ENCODE measurements at places on chromosomes 11 and 22. TPM values are rescaled to one million over a fixed set of nuclear protein-coding genes. Genes with fewer than 3 reads are reported as not detected.

GRCh38 chr22:37880668-37881440, 25.2 kb upstream of the MICALL1 start:
- H3K36me3 ChIP-seq: peaks cover 84% of the 10 kb centered on the region
- no peak overlapping the region for H3K4me3 ChIP-seq
- H3K4me1 ChIP-seq: no peaks in the 10 kb centered on the region
- no peak for DNase-seq
- no peak overlapping the region for H3K27ac ChIP-seq

DNA sequence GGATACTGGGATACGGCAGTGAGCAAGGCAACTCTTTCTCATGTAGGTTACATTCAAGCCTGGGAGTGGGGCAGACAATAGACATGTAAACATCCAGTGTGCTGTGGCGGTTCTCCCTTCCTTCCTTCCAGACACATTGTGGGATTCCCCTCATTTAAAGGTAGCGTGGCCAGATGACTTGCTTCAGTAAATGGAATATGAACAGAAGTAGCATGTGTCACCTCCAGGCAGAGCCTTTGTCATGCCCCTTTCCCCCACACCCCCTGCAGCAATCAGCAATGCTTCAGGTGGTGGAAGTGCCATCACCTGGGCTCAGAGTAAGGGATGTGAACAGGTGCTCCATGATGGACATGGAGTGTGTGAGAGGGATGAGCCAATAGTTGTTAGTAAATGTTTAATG, 34.8 kb upstream of the TTC12 start:
- peaks cover 21% of the 10 kb centered on the region for H3K27me3 ChIP-seq
- no peak overlapping the region for H3K27ac ChIP-seq
- no peaks in the 10 kb centered on the region for H3K4me1 ChIP-seq

DNA sequence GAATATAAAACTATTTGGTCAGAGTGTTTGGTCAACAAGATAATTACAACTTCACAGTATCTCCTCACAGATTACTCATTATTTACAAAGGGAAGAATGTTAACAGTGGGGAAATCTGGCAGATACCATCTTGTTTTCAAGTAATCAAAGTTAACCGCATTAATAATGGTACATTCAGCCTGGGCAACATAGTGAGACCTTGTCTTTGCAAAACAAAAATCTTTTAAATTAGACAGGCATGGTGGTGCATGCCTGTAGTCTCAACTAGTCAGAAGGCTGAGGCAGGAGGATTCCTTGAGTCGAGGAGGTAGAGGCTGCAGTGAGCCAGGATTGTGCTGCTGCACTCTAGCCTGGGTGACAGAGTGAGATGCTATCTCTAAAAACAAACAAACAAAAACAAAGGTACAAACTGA, 78.5 kb downstream of the ACER3 start:
- no peak overlapping the region for H3K4me3 ChIP-seq
- DNase-seq: no peak

DNA sequence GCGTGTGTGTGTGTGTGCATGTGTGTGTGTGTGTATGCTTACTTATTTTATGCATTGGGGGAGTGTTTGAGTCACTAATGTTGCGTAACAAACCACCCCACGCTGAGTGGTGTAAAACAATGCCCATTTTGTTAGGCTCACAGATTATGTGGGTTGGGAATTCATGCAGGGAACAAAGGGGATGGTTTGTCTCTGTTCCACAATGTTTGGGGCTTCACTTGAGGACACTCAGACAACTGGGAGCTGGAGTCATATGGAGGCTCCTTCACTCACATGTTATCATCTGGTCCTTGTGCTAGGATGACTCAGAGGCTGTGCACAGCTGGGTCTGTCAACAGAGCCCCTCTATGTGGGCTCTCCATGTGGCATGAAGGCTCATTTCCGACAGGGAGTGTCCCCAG, 51.3 kb upstream of the LARGE1 start:
- no peaks in the 10 kb centered on the region for H3K36me3 ChIP-seq
- DNase-seq: no peak
- no peaks in the 10 kb centered on the region for H3K4me1 ChIP-seq
- H3K27me3 ChIP-seq: no peaks in the 10 kb centered on the region
- H3K27ac ChIP-seq: no peak overlapping the region

DNA sequence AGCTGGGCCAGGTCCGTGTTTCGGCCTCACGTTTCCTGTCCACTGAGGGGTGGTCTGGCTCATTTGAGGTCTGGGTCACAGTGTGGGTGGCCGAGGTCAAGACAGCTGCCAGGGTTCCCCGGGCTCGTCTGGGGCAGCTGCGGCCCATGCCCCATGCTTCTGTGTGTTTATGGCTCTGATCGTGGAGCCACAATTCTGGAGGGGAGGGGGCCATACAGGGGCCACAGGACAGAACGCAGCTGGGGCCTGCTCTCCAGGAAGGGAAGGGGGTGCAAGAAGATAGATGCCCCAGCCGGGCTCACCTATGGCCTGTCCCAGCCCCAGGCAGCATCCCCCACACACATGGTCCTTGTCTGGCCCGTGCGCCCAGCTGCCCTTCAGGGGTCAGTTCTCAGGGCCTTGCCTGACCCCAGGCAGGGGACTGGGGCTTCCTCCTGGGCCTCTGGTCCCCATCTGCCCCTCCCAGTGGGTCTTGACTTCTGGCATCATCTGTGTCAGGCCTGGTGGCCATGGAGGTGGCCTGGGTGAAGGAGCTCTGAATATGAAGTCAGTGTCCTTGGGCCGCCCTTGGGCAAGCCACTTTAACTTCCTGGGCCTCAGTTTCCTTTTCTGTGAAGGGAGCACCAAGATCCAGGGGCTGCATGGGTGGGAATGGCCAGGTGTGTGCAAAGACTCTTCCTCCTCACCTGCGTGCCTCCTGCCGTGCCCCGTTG, 8.4 kb downstream of the TSPAN32 start:
- no peak overlapping the region for H3K27ac ChIP-seq
- no peak for DNase-seq
- H3K27me3 ChIP-seq: no peaks in the 10 kb centered on the region
- no peaks in the 10 kb centered on the region for H3K36me3 ChIP-seq
- no peak overlapping the region for H3K4me3 ChIP-seq

DNA sequence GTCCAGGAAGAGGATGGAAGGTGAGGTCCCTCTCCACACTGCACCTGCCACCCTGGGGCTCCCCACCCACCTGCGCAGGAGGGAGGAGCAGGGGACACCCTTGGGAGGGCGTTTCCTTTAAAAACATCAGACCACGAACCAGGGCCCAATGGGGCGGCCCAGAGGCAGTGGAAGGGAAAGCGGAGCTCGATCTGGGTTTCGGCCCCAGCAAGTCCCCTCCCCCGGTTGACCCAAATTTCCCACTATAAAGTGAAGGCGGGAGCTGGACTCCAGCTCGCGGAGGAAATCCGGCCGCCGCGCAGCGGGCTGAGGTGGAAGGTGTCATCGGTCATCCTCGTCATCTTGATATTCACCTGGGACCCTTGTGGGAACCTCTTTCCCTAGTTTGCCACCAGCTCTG, 99.3 kb downstream of the WNT7B start:
- peaks cover 6% of the 10 kb centered on the region for H3K4me1 ChIP-seq
- no peak for DNase-seq
- no peak overlapping the region for H3K4me3 ChIP-seq
- H3K36me3 ChIP-seq: no peaks in the 10 kb centered on the region

- peak; percentile 47 for DNase-seq
- peak within 1 kb of the TSS; percentile 31 for H3K4me3 ChIP-seq
- H3K27me3 ChIP-seq: peaks cover 4% of the 10 kb centered on the region
- no peaks in the 10 kb centered on the region for H3K36me3 ChIP-seq
- peaks cover 57% of the 10 kb centered on the region for H3K4me1 ChIP-seq
These were observed at the start of gene PDGFB for GRCh38 chr22:39244496-39245129. TSS of gene PDGFB (minus strand) at chr22:39244982. CDS start at chr22:39243963, 1,019 bp downstream.

- DNase-seq: no peak
- no peaks in the 10 kb centered on the region for H3K4me1 ChIP-seq
- H3K27me3 ChIP-seq: no peaks in the 10 kb centered on the region
These were observed 9.7 kb downstream of the SRSF8 start for GRCh38 chr11:95076416-95076815.

GRCh38 chr22:50153056-50153755, 17.3 kb upstream of the PANX2 start:
- no peak for DNase-seq
- no peak overlapping the region for H3K27ac ChIP-seq
- no peak overlapping the region for H3K4me3 ChIP-seq
- peaks cover 34% of the 10 kb centered on the region for H3K27me3 ChIP-seq

DNA sequence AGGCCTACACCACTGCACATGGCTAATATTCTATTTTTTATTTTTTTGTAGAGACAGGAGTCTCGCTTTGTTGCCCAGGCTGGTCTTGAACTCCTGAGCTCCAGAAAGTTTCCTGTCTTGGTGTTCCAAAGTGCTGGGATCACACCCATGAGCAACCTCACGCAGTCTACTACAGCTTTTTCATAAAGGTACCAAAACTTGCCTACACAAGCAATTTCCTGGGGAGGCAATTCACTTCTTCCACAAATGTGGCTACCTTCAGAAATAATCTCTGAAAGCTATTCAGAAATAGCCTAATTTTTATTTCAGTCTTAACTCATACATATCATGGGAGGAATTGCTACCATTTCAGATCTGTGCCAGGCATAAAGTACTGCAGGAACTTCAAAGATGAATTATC, 11.4 kb downstream of the SLC35F2 start:
- DNase-seq: no peak
- peaks cover 18% of the 10 kb centered on the region for H3K36me3 ChIP-seq
- H3K4me1 ChIP-seq: no peaks in the 10 kb centered on the region

DNA sequence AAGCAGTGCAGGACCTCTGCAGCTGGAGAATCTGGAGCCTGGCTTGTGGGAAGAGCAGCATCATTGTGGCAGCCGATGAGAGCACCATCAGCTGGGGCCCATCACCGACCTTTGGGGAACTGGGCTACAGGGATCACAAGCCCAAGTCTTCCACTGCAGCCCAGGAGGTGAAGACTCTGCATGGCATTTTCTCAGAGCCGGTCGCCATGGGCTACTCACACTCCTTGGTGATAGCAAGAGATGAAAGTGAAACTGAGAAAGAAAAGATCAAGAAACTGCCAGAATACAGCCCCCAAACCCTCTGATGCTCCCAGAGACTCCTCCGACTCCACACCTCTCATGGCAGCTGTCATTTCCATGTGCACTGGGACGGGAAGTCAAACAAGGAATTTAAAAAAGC, 35.6 kb downstream of the ASRGL1 start:
- no peaks in the 10 kb centered on the region for H3K36me3 ChIP-seq
- no peaks in the 10 kb centered on the region for H3K27me3 ChIP-seq
- H3K4me3 ChIP-seq: no peak overlapping the region
- H3K4me1 ChIP-seq: peaks cover 14% of the 10 kb centered on the region
- DNase-seq: no peak
- no peak overlapping the region for H3K27ac ChIP-seq

DNA sequence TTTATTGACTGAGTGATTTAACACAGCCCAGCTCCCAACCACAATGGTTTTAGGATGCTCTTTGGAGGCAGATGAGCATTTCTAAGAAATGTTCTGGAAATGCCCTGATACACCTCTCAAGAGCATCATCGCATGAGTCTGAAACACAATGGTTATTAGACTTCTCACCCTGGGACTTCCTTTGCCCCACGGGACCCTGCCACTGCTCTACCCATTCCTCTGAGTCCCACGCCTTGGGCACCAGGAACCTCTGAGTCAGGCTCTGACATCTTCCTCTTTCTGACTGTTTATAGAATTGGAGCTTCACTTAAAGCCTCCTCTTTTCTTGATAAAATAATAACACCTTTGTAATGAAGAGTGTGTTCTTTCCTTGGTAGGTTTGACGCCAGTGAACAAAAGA, 85.6 kb upstream of the PARVA start:
- no peaks in the 10 kb centered on the region for H3K27me3 ChIP-seq
- peaks cover 13% of the 10 kb centered on the region for H3K4me1 ChIP-seq
- no peak overlapping the region for H3K4me3 ChIP-seq
- no peak for DNase-seq
- no peaks in the 10 kb centered on the region for H3K36me3 ChIP-seq
- no peak overlapping the region for H3K27ac ChIP-seq

- H3K36me3 ChIP-seq: no peaks in the 10 kb centered on the region
- H3K27ac ChIP-seq: peak overlapping the region; percentile 36
- no peaks in the 10 kb centered on the region for H3K4me1 ChIP-seq
- DNase-seq: peak; percentile 49
- H3K4me3 ChIP-seq: no peak overlapping the region
These were observed 67.3 kb upstream of the CREB3L1 start for GRCh38 chr11:46210133-46210636.

GRCh38 chr11:128235958-128236357, 351.4 kb downstream of the ETS1 start:
- no peak overlapping the region for H3K4me3 ChIP-seq
- no peaks in the 10 kb centered on the region for H3K36me3 ChIP-seq
- H3K27me3 ChIP-seq: no peaks in the 10 kb centered on the region
- H3K4me1 ChIP-seq: no peaks in the 10 kb centered on the region
- DNase-seq: peak; percentile 42
- H3K27ac ChIP-seq: no peak overlapping the region

DNA sequence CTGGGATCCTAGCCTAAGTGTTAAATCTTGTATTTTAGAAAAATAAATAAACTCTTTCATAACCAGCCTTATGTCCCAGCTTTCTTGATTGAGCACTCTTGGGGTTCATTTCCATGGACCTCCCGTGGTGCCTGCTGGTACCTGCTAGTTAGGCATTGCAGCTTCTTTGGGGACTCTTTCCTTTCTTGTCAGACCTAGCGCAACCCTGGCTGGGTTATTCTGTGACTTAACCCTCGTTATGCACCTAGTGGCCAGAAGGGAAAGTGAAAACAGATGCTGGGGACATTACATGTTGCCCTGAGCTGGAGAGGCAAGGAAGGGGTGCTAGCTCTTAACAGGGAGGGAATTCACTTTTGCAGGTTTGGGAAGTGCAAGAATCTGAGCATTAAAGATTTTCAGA, 46.8 kb downstream of the APIP start:
- H3K4me1 ChIP-seq: no peaks in the 10 kb centered on the region
- no peaks in the 10 kb centered on the region for H3K27me3 ChIP-seq
- DNase-seq: peak; percentile 21
- H3K4me3 ChIP-seq: no peak overlapping the region

- no peak overlapping the region for H3K4me3 ChIP-seq
- H3K27ac ChIP-seq: no peak overlapping the region
- H3K4me1 ChIP-seq: no peaks in the 10 kb centered on the region
- peak; percentile 80 for DNase-seq
These were observed 20.6 kb upstream of the PLEKHB1 start for GRCh38 chr11:73625696-73626318.

- peak; percentile 50 for DNase-seq
- peaks cover 21% of the 10 kb centered on the region for H3K4me1 ChIP-seq
- H3K4me3 ChIP-seq: peak overlapping the region; percentile 78
- peak overlapping the region; percentile 90 for H3K27ac ChIP-seq
- peaks cover 3% of the 10 kb centered on the region for H3K36me3 ChIP-seq
These were observed 1.1 kb downstream of the APLP2 start for GRCh38 chr11:130070846-130071200.

GRCh38 chr22:36724836-36725235, 21.3 kb upstream of the CACNG2 start:
- H3K27me3 ChIP-seq: no peaks in the 10 kb centered on the region
- no peak for DNase-seq
- H3K4me1 ChIP-seq: no peaks in the 10 kb centered on the region
- H3K27ac ChIP-seq: no peak overlapping the region
- H3K4me3 ChIP-seq: no peak overlapping the region

- H3K27ac ChIP-seq: no peak overlapping the region
- H3K4me3 ChIP-seq: no peak overlapping the region
- no peak for DNase-seq
- no peaks in the 10 kb centered on the region for H3K36me3 ChIP-seq
- no peaks in the 10 kb centered on the region for H3K27me3 ChIP-seq
These were observed 13.7 kb upstream of the SCGB2A2 start for GRCh38 chr11:62256281-62256680.

Gene PAK1
- total RNA-seq: 1.9 TPM

Gene ASPHD2
- total RNA-seq: 0.64 TPM

Gene MICAL2
- total RNA-seq: 63.5 TPM

Gene LINC01488
- not detected for total RNA-seq

Gene KCNQ1OT1
- total RNA-seq: 1.7 TPM

Gene MB
- not detected for total RNA-seq

Gene TMEM123
- total RNA-seq: 82.4 TPM

Gene BBOX1
- total RNA-seq: not detected

Gene OR51B4
- total RNA-seq: 48.2 TPM

Gene VPREB1
- not detected for total RNA-seq

Gene PATE2
- total RNA-seq: not detected

Measured in K562 (cell line).